ENCODE measurements at places on chromosomes 5 and 9.

- DNase-seq: no peak
These were observed 79.4 kb downstream of the SLIT3 start for GRCh38 chr5:169221519-169221918.

- DNase-seq: no peak
These were observed 32.1 kb upstream of the ANKRD18A start for GRCh38 chr9:38652486-38652885.

DNA sequence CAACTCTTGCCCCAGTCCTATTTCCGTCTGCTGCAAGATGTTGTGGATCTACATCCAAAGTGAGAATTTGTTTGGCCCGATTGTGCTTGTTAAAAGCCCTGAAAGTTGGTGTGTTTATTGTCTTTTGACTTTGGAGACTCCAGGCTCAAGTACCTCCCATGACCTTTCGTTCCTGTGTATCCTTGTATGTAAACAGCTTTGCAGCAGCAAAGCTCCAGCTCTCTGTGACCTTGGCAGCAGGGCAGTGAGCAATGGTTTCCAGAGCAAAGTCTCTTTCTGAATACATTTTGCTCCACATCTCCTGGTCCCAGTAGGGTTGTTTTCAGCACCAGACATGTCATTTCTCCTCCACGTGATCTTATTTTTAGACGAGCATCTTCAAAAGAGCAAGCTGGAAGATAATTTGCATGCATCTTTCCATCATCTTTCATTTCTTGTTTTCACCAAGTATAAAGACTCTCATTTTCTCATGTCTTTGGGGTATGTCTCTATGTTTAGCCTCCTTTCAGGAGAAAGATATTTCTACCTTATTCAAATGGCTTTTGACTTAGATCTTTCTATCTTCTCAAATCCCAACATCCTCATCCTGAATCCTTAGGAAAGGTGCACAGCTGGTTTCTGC, 68.1 kb upstream of the ERCC6L2 start:
- no peak for DNase-seq

GRCh38 chr5:113090336-113091106, 113.9 kb downstream of the DCP2 start:
- no peak for DNase-seq

GRCh38 chr5:160268121-160268520, 38.8 kb downstream of the FABP6 start:
- DNase-seq: no peak

DNA sequence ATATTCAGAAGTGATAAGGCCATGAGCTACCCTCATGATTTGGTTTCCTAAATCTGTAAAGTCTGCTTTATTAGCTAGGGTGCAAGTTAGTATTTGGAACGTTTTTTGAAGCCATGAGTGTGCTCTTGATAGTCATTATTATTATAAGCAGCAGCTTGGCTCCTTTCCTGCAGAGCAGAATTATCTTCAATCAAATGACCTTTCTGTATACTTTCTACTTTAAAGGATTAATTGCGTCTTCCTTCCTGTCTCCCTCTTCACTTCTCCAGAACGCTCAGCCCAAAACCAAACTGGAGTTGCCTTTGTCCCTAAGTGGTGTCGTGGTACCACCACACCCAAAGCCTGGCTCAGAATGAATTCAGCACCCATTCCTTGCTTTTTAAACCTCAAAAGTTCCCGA, 211.3 kb downstream of the ARHGAP26 start:
- DNase-seq: no peak

Measured in stimulated activated CD4-positive, alpha-beta T cell treated with anti-CD3 and anti-CD28 coated beads, Interleukin-1b, Interleukin-23, amount 100 ng/mL, for 1 hour (primary cell).